ENCODE measurements at places on chromosomes 4 and X.

GRCh38 chr4:62881210-62881609, 1528.0 kb downstream of the TECRL start:
- no peak for DNase-seq

- DNase-seq: no peak
These were observed 16.9 kb downstream of the LHFPL1 start for GRCh38 chrX:112662559-112663427.

- DNase-seq: no peak
These were observed 148.6 kb upstream of the LEF1 start for GRCh38 chr4:108317377-108317776.

DNA sequence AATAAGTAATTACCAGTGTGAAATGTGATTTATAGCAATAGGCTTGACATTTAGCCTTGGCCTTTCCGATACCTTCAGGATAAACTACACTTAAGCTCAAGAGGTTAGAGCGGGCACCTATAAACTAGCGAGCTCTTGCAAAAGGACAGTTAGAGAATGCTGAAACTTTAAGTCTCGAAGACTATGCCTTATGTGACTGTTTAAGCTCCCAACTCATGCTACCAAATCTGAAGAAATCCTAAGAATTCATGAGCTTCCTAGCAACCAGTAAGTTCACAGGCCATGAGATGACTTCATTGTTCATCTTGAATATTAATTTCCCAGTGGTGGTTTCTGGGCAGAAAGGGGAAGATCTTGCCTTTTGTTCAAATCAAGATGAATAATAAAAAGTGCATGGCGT, 4.7 kb downstream of the STOX2 start:
- DNase-seq: no peak

DNA sequence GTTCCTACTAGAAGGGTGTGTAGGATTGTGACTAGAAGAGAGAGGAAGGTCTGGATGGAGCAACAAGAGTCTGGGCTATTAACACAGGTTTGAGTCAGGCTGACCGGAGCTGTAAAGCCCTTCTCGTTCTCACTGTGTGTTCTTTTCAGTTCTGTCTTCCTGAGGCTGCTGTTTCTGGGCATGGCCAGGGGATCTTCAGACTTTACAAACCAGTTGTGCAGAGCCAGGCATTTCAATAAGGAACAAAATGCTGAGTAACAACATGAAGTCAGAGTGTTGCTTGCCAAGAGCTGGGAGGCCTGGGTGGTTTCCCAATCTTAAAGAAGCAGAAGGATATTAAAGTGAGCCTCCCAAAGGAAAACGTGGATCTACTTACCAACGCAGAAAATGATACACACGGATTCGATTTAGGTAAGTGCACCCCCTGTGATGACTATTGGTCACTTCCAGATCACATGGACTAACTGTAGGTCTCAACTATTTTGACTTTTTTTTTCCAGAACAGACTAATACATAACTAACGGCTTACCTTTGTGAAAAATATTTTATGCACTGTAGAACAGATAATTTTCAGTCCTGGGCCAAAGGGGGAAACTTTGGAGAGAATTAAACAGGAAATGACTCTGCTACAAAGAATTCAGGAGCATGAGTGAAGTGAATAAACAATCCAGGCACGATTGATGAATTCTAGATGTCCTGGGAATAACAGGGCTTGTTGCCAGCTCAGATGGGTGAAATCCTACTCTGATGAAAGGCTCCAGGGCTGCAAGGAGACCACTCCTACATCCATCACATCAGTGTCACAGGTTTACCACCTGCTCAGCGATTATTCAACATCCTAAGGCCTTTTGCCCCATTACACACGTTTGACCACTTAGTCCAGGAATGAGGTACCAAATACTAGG, 94.5 kb downstream of the ANXA3 start:
- DNase-seq: peak; percentile 98

DNA sequence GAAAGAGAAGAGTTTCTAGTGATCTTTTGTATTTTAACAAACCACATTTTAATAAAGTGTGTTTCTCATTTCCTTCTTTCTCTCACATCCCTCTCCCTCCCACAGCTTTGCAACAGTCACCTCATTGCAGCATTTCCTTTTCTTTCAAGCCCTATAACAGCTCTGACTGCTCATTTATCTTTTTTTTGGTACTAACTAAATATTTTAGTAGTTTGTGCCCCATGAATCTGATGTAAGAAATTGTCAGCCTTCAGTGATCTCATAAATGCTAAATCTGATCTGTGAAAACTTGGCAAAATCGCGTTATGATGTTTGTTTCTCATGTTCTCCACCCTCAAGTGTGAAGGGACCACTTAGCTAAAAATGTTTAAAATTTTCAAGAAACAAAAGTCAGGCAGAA, 258.5 kb upstream of the SLIT2 start:
- no peak for DNase-seq

GRCh38 chr4:168163106-168163505, 70.8 kb downstream of the ANXA10 start:
- no peak for DNase-seq

- DNase-seq: no peak
These were observed 118.5 kb upstream of the SHISA3 start for GRCh38 chr4:42278709-42279324.

GRCh38 chr4:67333664-67334063, 211.6 kb downstream of the CENPC start:
- DNase-seq: no peak

- DNase-seq: no peak
These were observed 4.8 kb upstream of the MXRA5 start for GRCh38 chrX:3351276-3351675.

- DNase-seq: no peak
These were observed 24.3 kb upstream of the DKK2 start for GRCh38 chr4:107060388-107060787.

GRCh38 chrX:152619897-152620296, 17.8 kb upstream of the GABRQ start:
- no peak for DNase-seq

DNA sequence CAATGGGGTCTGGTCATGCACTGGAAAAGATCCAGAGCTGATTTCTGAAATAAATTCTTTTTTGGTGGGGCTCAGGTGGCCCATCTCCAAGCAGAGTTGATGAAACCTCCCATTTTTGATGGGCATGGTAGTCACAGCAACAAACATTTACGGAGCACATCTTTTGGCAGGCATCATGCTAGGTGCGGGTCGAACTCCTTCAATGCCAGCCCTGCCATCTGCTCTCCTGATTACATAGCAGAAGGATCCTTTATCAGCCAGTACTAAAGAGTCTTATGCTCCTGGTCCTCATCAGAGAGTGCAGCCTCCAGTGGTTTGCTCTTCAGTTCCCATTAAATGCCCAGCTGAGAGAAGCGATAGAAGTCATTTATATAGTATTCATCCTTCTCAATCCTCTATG, 121.7 kb downstream of the GRXCR1 start:
- no peak for DNase-seq

DNA sequence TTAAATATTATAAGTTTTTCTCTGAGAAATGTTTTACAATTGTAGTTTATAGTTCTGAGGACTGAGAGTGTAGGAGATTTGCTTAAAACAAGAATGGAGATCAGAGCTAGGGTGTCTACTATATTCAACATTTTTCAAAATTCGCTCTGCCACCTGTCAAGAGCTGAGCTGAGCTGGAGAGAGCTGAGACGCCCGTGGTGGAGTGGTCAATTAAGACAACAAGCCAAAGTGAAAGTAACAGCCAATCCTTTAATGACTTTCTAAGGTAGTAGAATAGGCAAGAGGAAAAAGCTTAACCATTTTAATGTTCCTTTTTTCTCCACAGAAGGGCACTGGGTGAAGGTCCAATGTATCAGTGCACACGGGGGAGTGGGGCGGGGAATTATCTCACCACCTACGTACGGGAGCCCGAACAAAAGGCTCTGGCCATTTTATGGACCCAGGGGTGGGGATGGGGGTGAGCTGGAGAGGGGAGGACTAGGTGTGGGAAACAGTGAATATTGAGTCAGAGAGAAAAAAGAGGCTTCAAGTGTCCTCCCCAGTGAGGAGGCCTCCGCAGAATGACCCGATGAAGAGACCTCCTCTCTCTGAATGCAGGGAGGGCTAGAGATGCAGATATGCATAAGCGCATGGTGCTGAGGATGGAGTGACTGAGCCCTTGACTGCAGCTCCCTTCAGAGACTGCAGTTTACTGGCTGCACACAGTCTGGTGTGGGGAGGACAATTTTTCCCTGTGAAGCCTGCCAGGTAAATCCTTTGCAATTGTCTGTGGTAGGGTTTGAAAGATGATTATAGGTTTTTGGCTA, 60.8 kb downstream of the SPCS3 start:
- no peak for DNase-seq

GRCh38 chr4:143391261-143391660, 54.6 kb downstream of the GAB1 start:
- DNase-seq: no peak

- DNase-seq: no peak
These were observed 869.6 kb downstream of the CCSER1 start for GRCh38 chr4:90996813-90997212.

- DNase-seq: no peak
These were observed 133.1 kb upstream of the VCX start for GRCh38 chrX:7709845-7710244.

DNA sequence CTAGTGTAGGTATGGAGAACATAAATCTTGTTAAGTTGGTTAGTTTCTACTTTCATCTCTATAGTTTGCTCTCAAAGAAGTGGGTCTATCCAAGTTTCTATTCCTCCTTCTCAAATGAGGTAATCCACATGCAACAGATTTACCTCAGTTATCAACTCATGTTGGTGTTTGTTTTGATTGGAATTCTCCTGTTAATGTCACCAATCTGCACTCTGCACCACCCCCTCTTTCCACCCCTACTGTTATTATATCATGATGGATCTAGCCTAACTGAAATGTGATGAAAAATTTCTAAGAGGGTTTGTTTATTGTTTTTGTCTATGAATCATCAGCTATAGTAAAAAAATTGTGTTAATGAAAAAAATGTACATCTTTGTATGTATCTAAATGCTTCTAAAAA, 66.1 kb downstream of the AGTR2 start:
- no peak for DNase-seq

DNA sequence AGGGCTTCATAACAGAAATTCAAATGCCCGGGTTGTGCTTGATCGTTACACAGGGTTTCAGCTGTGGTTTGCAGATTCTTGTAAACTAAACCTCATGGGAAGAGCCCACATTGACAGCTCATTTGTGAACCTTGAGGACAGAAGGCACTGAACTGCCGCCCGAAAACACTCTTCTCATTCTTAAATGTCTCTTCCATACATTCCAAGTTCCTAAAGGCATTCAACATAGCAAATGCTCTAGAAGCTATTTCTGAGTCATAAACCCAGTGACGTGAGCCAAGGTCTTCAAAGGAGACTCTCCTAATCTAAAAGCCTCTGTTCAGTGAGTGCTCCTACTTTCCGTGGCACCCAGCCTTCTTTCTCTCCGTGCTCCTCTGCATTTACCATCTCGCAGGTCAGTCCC, 737.8 kb upstream of the FRG1 start:
- no peak for DNase-seq

DNA sequence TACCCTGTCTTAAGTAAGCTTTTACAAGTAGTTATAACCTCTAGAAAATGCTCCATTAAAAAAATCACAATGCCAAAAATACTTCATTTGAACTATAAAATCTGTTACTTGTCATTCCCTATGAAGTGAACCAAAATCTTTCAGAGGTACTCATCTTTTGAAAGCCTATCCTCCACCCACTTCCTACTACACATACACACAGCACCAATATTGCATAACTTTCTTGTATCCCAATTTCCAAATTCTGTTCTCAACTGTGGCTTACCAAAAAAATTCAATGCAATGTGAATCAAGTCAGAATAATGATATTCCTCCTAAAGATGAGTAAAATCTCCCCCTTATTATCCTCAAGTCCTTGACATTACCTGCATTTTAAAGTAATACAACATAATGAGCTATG, 15.9 kb downstream of the DHX15 start:
- DNase-seq: no peak

DNA sequence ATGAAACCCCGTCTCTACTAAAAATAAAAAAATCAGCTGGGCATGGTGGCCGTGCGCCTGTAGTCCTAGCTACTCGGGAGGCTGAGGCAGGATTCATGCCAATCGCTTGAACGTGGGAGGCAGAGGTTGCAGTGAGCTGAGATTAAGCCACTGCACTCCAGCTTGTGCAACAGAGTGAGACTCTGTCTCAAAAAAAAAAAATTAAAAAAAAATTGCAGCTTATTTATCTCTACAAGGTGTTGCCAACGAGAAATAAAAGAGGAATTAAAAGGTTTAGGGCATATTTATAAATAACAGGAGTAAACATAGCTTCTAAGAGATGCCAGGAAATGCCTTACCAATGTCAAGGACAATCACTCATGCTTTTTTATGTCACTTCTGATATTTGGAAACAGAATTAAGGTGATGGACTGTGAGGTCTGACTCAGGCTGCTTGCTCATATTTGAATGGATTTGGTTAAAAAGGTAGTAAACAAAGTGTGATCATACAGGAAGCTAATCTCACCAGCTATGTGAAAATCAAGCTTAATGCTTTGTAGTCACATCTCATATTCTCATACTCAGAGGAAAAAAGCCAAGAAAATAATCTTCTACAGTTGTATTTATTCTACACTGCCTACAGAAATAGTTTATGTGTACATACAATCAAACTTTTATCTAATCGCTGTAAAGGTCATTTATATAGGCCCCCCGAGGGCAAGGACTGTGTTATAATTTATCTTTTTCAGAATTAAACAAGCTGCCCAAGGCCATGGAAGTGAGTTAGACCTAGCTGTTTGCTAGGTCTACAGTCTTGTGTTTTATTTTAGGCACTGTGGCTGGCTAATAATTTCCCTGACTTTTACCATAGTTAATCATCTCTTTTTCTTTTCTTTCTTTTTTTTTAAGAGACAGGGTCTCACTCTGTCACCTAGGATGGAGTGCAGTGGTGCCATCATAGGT, 61.1 kb upstream of the RBMX start:
- DNase-seq: no peak

DNA sequence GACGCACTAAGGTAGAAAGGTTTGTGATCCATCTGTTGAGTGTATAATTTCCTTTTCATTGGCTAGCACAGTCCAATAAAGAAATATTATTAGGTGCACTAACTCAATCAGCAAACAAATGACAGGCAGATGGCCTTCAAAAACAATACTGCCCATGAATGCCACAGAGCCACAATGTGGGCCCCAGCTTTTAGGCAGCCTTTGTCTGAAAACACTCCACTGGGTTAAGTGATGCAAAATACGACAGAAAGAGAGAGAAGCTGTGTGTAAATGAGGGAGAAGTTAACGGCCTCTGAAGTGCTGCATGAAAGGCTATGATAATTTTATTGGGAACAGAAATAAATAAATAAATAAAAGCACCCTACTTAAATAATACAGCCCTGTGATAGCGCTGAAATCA, 274.6 kb downstream of the NKX6-1 start:
- no peak for DNase-seq

DNA sequence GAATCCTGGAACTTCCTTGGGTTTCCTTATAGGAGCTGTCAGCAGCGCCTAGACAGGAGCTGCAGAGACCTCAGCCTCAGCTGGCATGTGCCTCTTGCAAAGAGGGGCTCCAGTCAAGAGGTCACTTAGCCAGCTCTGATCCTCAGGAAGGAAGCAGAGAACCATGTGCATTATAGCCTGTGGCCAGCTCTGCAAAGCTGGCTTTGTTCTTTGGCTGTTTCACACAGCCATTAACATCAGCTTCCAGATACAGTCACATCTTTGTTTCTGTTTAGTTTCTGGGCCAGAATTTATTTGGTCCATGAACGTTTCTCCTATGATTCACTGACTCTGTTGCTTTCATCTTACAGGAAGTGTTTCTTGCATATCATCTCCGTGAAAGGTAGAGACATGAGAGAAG, 92.4 kb downstream of the CC2D2A start:
- no peak for DNase-seq
